ENCODE measurements at places on chromosomes 11 and 22.

DNA sequence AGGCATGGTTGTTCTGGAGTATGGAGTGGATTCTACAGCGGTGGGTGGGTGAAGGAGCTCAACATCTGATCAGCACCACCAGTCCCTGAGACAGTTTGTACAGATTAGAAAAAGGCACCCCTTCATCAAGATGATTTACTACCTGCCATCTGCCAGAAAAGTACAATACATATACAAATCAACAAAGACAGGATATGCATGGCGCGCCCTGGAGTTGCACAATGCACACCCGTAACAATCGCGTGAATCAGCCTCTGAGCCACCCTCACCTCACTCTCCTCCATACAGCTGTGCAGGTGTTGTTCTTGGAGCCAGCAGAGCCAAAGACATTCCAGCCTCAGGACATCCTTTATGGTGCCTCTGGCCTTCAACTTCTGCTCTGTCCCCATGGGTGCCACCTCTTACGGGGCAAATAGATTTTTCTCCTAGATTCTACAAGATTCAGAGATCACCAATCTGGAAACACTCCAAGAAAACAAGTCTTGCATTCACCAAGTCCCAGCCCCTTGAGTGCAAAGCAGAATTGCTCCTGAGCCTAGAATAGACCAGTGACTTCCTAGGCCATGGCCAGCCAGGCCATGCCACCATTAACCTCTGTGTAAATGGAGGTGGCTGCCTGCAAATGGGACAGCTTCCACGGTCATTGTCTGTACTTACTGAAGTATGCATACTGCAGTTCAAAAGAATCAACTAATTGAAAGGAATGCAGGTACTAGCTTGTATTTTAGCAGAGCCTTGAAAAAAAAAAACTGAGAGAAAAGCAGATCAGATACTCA is 490.9 kb downstream of the SOX6 start:
- DNase-seq: no peak

DNA sequence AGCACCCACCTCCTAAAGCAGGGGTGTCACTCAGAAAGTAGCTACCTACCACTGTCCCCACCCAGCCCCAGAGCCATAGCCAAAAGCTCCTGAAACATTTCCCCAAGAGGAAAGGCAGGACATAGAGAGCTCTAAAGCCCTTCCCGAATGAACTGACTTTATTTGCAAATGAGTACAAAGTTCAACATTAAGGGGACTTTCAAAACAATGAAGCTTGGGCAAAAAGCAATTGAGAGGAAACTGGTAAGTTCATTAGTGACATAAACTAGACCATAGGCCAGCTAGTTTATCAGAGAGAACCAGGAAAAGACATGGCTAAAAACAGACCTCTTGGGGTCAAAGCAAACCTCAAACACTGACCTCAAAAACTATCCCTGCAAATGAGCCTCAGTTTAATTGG is 72.7 kb downstream of the IGLL5 start:
- DNase-seq: no peak

- peak; percentile 95 for DNase-seq
Measured at GRCh38 chr22:46241396-46242007, 8.6 kb downstream of the CDPF1 start.

DNA sequence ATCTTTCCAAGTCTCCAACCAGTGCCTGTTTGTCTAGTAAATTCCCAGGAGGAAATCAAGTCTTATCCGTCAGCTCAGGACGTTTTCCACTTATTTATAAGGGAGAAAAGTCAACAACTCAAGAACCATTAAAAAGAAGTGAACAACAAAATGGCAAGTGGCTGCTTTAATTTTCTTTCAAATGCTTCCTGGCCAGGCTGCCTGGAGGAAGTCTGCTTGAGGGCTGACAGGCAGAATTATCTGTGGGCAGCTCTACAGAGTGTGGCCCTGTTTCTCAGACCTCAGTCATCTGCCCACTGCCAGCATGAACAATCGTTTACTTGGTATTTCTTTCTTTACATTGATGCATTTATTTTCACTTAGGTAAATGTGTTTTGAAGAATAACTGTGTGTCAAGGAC is 281.9 kb upstream of the ISX start:
- peak; percentile 25 for DNase-seq

DNA sequence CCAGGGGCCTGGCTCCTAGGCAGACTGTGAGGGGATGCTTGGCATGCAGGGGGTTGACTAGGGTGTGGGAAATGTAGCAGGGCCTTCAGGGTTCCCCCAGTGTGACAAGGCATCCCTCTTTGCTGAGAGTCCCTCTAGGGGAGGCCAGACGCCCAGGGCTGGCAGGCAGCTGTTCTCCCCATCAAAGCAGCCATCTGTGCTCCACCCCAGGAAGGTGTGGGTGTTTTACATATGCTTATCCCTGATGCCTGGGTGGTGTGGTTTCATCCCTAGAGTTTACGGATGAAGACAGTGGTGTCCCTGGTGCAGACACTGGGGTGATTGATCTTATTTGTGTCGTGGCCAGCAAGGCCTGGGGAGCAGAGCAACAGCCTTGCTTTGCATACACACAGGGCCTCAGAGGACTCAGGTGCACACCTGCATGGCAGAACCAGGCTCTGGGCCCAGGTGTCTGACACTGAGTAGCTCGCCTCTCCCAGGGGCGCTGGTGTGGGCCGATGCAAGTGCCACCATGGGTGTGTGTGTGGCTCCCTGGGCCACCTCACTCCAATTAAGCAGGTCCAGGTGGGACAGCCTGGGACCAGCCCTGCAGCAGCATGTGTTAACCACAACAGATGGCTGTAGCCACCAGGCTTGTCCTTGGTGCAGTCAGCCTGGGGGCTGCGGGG is 74.2 kb downstream of the MED15 start:
- DNase-seq: peak; percentile 40

- DNase-seq: no peak
Measured at GRCh38 chr11:130653838-130654636, 205.6 kb downstream of the ADAMTS15 start.

DNA sequence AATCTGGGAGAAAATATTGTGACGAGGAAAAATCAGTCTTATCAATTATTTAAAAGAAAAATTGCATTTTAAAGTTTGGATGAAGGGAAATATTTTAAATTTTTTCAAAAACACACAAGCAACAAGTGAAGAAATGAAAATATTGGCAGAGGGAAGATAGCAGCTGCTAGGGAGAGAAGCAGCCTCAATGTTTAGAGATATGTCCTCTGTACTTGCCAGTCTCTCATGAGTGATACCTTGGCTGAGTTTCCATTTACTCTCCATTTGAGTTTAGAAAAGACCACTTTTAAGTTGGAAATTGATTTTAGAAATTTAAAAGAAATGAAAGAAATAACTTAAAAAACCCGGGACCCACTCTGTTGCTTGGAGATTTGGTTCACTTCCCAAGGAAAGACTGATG is 88.6 kb upstream of the DBX1 start:
- DNase-seq: no peak

DNA sequence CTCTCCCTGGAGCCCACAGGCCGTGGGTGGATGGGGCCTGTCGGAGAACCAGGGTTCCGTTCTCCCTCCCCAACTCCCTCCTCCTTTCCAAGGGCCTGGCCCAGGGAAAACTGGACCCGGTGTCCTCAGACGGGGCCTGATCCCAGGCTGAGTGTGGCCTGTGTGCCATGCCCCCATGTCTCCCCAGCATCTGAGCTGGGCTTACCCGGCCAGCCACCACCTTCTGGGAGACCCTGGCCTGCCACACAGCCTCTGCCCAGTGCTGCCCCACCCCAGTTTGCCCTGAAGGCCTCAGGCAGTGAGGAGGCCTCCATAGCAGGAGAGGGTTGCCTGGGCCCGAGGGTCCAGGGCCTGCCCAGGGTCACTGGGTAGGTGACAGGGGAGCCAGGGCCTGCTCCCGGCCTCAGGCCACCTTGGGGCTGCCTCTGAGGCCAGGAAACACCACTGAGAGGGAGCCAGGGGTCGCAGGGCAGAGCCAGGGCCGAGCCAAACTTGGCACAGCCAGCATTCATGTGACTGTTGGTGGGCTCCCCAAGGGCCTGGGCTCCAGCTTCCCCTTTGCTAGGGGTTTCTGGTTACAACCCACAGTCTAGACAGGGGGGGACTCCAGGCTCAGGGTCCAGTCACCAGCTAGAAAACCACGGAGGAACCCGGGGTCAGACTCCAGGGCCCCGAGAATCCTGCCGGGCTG is 590 bp upstream of the IFITM10 start:
- DNase-seq: peak; percentile 45

- no peak for DNase-seq
Measured at GRCh38 chr11:30317030-30317429, 5.9 kb upstream of the ARL14EP start.

DNA sequence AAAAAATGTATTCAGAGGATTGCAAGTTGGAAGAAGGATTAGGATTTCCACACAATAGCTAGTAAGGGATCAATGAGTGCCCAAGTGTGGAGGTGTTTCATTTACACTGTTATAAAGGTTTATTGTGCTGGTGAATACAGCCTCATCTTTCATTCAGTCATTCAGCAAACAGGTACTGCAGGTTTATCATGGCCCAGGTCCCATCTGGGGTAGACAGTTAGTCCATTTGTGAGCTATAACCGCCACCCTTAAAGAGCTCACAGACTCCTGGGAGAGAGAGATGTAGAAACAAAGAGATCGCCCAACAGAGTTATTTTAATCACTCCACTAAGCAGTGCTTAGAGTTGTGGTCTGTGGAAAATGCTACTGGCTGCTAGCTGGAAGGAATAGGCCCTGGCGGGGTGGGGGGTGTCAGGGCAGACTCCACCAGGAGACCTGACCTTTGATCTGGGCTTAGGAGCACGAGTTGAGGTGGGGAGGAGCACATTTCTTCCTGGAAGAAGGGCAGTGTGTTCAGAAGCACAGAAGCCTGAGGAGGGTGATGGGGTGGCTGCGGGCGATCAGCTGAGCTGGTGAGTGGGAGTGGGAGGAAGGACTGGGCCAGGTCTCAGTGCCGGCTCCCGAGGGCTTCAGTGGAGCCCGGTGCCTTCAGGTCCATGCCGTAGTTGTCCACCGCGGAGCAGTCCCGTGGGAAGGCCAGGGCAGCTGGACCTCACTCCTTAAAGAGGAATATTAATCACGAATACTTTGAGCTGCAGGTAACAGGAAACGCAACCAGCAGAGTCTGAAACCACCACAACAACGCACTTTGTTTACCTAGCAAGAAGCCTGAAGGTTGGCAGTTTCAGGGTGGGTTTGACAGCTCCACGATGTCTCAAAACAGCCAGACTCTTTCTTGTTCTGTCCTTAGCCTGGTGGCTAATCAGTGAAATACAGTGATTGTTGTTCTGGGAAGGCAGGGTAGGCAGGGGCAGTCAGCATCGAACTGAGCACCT is 11.2 kb downstream of the TOM1 start:
- no peak for DNase-seq

DNA sequence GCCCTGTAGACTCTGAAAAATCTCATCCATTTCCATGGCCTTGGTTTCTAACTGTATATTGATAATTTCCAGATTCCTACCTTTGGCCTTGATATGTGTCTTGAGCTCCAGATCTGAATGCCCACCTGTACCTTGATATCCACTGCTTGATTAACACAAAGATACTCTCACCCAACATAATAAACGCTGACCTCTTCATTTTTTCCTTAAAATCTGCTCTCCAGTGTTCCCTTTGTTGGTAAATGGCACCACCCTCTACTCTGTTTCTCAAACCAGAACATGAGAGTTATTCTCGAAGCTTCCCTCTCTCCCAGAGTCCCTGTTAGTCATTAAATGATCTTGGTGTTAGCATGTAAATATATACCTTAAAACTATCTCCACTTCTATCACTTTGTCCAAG is 13.4 kb downstream of the TUG1 start:
- no peak for DNase-seq

DNA sequence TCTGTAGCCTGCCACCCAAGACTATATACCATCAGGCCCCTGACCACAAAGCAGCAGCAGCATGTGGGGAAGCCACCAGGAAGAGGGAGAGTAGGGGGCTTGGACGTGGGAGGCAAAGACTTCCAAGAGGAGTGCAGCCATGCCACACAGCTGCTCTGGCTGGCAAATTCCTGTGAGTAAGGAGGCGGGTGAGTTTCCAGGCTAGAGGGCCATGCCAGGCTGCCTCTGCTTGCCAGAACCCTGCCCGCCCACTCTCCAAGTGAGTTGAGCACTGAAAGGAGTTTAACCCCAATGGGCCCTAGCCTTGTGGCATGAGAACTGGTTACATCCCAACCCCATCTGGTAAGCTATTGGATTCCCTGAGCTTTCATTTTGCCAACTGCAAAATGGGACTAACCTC is 4.7 kb upstream of the DGAT2 start:
- no peak for DNase-seq

GRCh38 chr11:121539000-121539399 is 86.2 kb upstream of the SORL1-AS1 start:
- DNase-seq: no peak

- no peak for DNase-seq
Measured at GRCh38 chr22:19508024-19508776, 16.0 kb downstream of the CLDN5 start.

GRCh38 chr11:115322553-115323203 is 181.5 kb downstream of the CADM1 start:
- no peak for DNase-seq

DNA sequence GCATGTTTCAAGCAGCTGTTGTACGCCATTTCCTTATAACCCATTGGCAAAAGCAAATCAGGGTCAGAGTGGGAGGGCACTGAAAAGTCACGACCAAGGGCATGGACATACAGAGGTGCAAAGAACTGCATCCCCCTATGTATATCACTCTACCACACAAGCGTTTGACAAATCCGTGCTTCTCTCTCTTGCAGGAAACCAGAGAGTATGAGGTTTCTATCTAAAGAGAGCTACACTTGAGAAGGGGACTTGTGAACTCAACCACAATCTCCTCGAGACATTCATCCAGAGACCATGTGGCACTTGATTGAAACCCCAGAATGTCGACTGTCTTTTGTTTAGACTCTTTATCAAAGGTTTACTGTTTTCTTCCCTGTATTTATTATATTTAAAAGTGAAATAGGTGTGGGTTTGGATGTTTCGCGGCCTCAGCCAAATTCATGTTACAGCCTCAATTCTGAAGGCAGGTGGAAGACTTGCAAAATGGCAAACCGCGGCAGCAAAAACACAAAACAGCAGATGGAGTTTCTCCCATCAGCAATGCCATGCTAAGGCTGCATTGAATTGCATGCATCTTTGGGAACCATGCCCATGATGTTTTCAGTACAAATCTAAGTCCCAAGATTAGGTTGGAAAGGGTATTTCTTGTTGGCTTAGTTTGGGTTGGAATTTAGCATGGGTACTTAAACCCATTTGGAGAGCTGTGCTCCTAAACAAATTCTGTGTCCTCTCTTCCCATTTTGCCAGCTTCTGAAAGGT is 48.8 kb upstream of the ASPHD2 start:
- no peak for DNase-seq

- peak; percentile 92 for DNase-seq
Measured at GRCh38 chr22:17087498-17088131, 2.8 kb downstream of the IL17RA start.

DNA sequence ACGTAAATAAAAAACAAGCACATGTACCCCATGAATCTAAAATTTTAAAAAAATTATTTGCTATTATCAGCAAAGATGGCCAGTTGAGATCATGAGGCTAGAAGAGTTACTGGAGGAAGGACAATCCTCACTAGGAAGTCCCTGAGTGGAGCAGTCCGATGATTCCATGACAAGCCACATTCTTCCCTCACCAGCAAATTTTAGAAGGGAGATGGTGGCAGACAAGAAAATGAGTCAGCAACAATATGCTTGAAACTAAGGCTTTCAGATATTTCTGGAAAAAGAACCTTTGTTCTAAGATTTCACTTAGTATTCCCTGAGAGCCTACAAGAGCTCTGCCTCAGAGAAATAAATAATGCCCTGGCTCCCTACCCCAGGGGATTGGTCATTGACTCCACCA is 34.9 kb downstream of the P4HA3 start:
- DNase-seq: no peak
